Hematopoietic multipotent progenitor cell treated with erythropoietin and hydrocortisone succinate and interleukin-3 and kit ligand, for 6 days (in vitro differentiated cells): ENCODE measurements at places on chromosomes 3 and 15.

DNA sequence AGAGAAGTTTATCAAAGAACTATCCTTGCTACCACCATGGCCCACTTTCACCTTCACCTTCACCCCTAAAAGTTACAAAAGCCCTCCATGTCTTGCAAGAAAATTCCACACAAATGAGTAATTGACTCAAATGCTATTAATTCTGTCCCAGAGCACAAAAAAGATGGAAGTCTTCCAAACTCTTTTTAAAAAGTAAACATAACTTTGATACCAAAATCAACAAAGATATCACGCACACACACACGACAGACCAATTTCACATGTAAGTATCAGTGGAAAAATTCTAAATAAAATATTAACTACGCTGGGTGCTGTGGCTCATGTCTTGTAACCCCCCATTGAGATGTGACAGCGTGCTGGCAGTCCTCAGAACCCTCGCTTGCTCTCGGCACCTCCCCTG is 1.1 kb upstream of the MCCC1 start:
- no peak for DNase-seq

DNA sequence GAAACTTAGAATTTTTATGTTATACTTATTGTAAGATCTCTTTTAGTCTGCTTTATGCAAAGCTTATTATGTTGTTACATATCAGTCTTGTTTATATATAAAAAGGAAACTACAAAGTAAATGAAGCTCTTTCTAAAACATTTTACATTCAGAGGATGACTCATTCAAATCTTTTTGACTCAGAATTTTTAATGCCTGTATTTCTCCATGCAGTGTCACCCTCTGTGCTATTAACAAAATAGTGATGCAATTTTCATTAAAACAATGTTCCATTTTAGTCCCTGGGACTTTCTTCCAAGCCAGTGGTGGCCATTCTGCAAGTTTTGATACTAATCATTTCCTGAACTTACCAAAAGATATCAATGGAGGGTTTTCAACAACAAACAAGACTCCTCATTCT is 216.1 kb downstream of the NAALADL2 start:
- DNase-seq: no peak

DNA sequence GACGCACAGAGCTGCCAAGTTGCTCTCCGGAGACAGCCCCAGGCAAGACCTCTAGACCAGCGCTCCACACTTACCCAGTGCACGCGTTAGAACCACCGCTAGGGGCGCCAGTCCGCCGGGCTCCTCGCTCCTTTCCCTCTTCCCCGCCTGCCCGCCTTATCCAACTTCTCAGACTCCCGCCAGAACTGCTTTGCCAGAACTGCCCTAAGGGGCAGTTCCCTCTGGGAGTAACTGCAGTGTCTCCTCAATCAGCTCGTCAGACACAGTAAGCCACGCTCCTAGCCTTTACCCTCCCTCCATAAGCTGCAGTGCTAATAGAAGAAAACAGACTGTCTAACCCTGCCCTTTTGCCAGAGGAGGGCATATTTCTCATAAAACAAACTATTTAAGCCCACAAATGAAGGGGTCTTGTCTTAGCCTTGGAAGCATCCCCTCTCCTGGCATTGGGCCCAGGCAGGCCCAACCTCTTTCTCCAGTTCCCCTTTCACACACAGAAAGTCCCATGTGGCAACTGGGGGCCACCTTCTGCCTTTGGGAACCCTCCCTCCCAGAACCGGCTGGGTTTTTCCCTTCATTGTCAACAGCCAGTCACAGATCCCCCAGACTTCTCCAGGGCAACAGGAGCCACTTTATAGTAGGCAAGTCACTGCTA is 3.7 kb downstream of the BMF start:
- DNase-seq: peak; percentile 94

DNA sequence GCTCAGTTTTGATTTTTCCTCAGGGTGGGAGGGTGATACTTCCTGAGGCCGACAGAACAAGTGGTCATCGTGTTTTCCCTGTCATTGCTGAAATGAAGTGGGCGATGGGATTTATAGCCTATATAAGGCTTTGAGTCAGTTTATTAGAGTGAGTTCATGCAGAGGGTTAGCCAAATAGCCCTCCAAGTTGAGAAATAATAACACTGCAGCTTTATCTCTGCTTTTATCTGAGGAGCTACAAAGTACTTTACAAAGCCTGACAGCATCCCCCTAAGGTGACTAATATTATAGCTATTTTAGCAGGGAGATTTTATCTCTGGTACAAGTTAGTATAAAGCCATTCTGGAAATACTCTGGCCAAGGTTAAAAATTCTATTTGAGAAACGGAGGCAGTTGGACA is 389.6 kb downstream of the MFSD1 start:
- no peak for DNase-seq

DNA sequence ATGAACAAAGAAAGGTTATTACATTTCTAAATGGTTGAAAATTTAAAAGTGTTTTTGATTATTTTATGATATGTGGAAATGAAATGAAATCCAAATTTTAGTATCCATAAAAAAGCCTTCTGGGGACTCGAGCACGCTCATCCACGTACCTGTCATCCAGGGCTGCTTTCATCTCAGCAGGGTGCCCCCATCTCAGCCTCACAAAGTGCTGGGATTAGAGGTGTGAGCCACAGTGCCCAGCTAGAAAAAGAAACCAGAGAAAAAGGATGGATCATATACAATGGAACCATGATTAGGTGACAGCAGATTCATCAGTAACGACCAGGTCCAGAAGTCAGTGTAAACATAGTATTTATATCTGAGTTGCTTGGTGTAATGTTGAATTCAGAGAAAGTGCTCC is 49.7 kb downstream of the STARD5 start:
- no peak for DNase-seq

DNA sequence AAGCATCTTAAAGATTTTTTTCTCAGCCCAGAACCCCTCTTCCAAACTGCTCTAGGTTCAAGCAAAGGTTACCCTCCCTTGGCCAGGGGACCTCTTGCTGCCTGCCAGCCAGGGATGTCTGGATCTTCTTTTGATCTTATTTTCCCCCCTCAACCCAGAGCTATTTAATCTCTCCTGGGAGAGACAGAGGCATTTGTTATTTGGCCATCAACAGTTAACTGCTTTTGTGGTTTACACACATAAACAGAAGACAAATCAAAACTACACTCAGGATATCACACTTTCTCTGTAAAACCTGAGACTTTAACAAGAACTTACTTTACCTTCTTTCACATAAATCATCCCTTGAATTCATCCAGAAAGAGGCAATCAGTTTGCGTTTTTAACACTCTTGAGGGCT is 272.5 kb downstream of the THSD4 start:
- DNase-seq: no peak

GRCh38 chr3:138461246-138461645 is 26.8 kb downstream of the ESYT3 start:
- DNase-seq: no peak

DNA sequence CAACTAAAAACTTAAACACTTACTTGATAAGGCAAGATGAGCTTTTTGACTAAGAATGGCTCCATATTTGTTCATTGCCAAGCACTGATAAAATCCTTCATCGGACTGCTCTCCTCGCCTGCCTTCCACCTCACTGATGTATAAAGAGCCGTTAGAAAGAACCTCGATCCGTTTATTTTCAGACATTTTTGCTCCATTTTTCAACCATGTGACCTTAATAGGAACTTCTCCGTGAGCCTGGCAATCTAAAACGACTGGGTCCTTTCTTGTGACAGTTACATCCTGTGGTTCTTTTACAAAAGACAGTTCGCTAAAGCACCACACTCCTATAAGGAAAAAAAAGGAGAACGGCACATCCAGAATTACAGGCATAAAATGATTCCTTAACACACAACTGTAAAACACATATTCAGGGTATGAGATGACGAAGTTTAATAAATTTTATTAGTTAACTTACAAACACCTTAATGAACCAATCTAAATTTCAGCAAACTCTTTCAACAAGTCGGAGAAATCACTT is 2.5 kb downstream of the PRTG start:
- DNase-seq: no peak

- DNase-seq: peak; percentile 56
These were observed 50.6 kb downstream of the CMSS1 start for GRCh38 chr3:99868311-99868646.
